Right lung (tissue), 10 donors: ENCODE measurements at places on chromosomes 5 and 9. TPM values are rescaled to one million over a fixed set of nuclear protein-coding genes. Genes with fewer than 3 reads are reported as not detected.
A peak's percentile ranks its signal among the peaks of the same experiment; 100 is the strongest.

DNA sequence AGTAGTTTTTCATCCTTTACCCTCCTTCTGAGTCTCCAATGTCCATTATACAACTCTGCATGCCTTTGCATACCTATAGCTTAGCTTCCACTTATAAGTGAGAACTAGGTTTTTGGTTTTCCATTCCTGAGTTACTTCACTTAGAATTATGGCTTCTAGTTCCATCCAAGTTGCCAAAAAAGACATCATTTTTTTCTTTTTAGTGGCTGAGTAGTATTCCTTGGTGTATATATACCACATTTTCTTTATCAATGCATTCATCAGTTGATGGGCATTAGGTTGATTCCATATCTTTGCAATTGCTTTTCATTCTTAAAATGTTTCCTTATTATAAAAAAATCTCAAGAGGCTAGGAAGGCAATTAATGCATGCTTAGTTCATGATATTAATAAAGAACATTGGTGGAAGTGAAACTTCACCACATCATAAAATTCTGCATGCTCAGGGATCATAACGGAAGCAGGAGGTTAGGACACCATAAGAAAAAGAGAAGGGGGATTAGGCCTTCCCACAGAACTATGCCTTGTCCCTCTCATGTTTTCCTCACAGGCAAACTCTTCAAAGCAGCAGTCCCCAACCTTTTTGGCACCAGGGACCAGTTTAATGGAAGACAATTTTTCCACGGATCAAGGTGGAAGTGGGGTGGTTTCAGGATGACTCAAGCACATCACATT, 105.2 kb downstream of the FRMD3 start:
- DNase-seq = no peak

DNA sequence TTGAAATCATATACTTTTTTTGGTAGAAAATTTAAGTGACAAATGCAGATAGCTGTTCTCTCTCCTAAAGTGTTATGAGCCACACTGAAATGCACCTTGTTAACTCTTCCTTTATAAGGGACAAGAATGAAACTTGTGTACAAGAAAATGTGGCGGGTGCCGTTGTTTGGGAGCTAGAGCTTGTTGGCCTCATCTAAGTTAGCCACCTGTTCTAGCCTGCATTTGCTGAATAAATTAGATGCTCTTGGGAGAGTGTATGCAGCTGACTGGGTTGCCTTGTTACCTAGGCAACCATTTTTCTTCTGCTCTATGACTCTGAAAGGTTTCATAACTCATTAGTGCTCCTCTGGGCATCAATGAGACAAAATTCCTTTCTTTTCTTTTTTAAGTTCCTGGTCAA, 174.3 kb downstream of the TAF11L14 start:
- no peak for DNase-seq

DNA sequence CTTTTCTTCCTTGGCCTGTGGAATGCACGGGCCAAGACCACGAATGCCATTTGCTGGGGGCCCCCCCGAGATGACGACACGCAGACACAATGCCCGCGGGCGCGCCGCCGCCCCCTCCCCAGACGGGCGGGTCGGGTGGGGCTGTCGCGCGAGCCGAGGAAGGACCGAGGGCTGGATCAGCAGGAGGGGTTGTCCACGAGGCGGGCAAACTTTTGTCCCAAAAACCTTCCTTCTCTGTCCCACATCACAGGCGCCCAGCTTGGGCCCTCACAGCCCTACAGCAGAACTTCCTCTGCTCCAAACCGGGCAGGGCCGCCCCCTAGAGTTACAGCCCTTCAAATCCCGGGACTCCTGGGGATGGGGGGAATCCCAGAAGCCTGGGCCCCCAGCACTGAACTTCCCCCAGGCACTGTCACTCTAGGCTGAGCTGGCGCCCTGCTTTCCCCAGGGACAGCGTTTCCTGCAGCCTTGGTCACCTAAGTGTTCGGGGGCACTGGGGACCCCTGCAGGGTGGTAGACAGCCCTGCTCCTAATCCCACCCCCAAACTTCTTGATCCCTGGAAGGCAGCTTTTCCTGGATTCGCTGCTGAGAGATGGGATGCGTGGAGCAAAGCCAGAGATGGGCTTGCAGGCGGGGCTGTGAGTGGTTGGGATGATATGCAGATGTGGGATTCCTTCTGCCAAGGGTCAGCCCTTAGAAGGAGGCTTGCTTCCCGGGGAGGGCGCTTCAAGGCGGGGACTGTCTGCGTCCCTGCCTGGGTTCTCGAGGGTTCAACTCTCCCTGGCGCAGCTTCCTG, 980 bp downstream of the COL5A1 start:
- peak; percentile 95 for DNase-seq

GRCh38 chr9:111966124-111966723, 69.6 kb downstream of the UGCG start:
- DNase-seq = no peak

DNA sequence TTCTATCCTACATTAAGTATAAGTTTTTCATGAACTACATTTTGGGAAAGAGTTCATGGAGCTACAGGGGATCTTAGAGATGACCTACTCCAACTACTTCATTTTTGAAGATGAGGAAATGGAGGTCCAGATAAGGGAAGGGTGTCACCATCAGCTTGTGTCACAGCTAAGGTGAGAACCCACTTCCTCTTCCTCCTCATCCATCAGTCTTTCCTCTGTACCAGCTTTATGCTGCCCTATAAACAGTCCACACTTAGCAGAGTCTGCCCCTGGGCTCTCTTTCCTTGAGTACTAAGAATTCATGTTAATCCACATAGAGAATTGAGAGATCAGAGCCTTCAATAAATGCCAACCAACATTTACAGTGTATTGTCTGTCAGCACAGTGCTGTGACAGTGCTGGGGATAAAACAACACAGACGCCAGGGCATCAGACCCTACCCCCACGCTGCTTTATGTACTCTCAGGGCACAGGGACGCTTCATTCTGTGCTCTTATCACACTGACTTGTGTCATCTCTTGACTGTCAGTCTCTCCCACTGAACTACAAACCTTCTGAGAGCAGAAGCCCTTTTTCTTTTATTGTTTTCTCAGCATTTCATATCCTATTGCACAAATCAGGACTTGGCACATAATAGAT, 22.1 kb downstream of the ADRB2 start:
- DNase-seq = no peak

PCDHAC1 gene
- polyA plus RNA-seq = 0.30 TPM

GDNF gene
- polyA plus RNA-seq = 0.12 TPM

DNA sequence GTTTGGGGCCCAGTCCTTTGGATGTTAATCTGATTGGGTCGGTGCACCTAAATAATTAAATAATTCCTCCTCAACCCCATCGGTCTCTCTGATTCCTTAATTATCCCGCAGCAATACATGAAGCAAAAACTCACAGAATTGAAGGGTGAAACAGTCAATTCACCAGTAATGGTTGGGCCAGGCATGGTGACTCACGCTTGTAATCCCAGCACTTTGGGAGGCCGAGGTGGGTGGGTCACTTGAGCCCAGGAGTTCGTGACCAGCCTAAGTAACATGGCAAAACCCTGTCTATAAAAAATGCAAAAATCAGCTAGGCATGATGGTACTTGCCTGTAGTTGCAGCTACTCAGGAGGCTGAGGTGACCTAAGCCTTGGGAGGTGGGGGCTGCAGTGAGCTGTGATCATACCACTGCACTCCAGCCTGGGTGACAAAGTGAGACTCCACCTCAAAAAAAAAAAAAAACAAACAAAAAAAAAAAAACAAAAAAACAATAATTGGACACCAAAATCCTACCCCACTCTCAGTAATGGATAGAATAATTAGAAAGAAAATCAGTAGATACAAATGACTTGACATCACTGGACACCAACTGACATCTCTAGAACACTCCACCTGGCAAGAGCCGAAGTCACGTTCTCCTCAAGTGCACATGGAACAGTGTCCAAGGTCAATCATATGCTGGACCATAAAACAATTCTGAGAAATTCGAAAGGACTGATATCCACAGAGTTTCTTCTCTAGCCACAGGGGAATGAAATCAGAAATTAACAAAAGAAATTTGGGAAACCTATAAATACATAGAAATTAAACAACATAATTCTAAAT, 5.3 kb downstream of the ABO start:
- DNase-seq = no peak

PCDHGA4 gene
- polyA plus RNA-seq = 2.6 TPM

GRCh38 chr5:31270396-31270795, 76.9 kb downstream of the CDH6 start:
- DNase-seq = no peak

VLDLR gene
- 23.0 TPM for polyA plus RNA-seq

- DNase-seq = peak; percentile 38
Observed at GRCh38 chr9:121261107-121261460, 6.9 kb upstream of the GSN start.

PCDH1 gene
- 24.8 TPM for polyA plus RNA-seq

DNA sequence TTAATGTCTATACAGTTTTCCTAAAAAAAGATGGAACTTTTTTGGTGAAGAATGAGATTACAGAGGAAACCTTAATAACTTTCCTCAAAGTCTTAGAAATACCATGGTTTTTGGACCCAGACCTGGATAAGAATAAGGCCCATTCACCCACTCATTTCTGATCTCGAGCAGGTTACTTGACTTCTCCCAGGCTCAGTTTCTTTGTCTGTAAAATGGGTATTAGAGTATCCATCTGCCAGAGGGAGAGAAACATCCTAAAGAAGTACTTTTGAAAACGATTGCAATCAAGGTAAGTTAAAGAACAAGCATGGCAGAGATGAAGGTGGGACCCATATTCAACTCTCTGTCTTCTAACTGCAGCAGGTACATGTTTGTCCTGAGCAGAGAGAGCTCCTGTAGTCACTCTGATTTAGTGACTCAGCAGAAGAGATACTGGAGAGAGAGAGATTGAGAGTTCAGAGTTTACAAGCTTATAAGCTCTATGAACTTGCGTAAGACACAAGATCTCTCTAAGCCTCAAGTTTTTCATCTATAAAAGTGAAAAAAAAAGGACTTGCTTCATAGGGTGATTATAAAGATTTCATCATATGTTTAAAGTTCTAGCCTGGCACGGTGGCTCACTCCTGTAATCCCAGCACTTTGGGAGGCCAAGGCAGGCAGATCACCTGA, 379.4 kb upstream of the SGCD start:
- no peak for DNase-seq
